ENCODE measurements at places on chromosomes 16 and 17.

DNA sequence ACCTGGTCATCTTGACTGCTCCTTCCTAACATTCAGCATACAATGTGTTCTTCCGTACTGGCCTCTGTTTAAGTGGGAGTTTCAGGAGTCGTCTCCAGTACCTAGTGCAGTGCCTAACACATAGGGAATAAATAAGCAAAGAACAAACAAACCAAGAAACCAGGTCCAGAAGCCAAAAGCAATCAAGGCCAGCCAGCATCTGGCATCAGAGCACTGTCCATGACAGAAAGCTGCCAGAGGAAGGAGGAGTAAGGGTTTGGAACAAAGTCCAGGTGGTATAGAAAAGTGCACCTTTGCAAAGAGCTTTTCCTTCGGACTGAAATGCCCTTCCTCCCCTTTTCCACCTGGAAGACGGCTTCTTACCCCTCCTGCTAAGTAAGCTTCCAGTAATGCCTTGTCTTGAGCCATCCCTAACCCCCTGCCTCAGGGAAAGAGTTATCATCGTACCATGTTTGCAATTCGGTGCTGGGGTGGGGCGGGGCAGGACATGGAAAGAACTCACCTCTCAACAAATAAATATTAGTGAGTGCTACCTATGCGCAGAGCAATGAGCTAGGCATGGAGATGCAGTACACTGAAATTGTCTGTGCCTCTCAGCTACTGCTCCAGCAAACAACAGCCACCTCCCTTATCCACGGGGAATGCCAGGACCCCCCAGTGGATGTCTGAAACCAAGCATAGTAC, 47.6 kb downstream of the C17orf67 start:
- DNase-seq, result no peak

DNA sequence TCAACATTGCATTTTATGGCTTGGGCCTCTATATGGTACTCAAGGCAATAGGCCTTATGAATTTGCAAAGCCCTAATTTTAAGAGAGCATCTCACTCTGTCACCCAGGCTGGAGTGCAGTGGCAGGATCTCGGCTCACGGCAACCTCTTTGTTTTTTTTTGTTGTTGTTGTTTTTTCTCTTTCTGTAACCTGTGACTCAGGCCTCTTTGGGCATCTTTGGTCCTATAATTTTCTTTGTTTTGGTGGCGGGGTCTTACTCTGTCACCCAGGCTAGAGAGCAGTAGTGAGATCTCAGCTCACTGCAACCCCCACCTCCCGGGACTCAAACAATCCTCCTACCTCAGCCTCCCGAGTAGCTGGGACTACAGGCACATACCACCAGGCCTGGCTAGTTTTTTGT, 21.8 kb upstream of the HERPUD1 start:
- DNase-seq, result no peak

DNA sequence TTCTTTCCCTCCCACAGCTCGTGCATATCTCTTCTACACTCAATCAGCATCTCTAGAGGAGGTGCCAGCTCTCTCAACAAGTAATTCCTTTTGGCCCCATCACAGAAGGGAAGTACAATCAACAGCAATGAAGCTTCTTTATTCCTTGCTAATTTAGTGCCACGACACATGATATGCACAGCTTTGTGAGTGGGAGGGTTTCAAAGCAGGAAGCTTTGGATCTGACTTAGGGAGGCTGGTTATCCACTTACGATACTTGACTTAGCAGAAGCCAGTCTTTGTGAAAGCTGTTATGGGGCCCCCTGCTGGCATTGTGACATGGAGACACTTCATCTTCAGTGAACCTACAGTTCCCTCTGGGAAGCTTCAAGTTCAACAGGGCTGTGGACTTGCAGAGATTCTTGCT, 81.0 kb downstream of the TMEM100 start:
- DNase-seq, result peak; percentile 27

GRCh38 chr17:63519116-63519881, 3.9 kb upstream of the KCNH6 start:
- DNase-seq, result peak; percentile 30

DNA sequence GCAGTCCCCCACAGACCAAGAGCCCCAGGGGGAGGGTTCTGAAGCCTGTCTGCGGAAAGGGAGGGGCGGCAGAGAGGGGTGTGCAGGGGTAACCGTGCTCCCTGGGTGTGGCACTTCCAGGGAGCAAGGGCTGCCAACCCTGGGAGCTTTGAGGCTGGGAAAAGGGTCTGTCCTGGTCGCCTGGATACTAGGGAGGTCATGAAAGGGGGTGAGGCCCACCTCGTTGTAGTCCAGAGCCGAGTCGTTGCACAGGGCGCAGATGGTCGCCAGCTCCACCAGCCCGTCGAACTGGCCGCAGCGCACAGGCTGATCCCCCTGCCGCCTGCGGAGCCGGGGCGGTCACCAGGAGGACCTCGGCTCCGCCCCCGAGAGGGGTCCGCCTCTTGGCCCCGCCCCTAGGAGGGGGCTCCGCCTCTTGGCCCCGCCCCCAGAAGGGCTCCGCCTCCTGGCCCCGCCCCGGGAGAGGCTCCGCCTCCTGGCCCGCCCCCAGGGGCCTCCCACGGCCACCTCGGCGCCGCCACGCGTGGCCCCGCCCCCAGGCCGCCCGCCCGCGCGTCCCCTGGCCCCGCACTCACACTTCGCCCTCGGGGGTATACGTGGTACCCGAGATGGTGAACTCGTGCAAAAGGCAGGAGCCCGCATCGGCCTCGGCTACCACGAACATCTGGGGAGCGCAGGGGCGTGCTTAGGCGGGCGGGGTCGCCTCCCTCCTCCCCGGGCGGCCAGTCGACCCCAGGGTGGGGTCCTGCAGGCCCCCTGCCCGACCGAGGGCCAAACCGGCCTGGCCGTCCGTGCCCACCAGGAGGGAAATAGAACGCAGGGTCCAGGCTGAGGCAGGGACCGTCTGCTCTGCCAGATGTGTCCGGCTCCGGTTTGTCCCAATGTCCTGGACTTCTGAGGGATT, 19.5 kb downstream of the ATP2A3 start:
- DNase-seq, result no peak

- no peak for DNase-seq
Observed at GRCh38 chr16:67207249-67208091, 8.5 kb downstream of the ELMO3 start.

DNA sequence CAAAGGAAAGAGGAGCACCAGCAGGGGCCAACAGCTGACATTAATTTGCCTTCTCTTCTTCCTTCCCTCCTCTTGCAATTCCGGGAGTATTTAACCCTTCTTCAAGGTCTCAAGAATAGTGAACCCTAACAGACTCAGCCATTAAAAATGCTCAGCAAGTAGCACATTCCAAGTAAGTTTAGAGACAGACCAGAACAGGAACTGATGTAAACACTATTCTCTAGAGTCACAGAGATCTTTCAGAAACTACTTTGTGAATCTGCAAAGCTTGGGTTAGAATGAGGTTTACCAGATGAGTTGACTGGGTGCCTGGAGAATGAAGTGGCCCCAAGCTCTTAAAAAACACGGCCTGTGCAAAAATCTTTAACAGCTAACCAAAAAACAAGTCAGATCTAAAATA, 50.9 kb downstream of the TEX2 start:
- DNase-seq, result no peak

DNA sequence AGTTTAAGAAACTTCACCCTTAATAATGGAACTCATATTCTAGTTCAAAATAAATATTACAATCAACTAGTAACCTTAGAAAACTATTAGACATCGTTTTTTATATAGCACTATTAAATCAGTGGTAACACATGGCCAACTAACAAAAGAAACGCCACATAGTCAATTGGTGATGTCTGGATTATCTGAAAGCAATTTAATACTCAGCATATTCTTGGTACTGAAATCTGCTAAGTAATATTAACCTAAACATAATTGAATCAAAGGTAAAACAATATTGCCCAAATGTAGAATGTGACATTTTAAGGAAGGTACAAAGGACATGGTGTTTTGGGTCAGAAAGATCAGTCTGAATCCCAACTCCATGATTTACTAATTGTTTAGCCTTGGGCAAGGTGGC, 11.1 kb upstream of the RSL1D1 start:
- DNase-seq, result no peak

GRCh38 chr16:77599793-77600415, 122.4 kb upstream of the NUDT7 start:
- DNase-seq, result peak; percentile 29

GRCh38 chr17:81578561-81579225, 26.5 kb upstream of the FAAP100 start:
- no peak for DNase-seq

DNA sequence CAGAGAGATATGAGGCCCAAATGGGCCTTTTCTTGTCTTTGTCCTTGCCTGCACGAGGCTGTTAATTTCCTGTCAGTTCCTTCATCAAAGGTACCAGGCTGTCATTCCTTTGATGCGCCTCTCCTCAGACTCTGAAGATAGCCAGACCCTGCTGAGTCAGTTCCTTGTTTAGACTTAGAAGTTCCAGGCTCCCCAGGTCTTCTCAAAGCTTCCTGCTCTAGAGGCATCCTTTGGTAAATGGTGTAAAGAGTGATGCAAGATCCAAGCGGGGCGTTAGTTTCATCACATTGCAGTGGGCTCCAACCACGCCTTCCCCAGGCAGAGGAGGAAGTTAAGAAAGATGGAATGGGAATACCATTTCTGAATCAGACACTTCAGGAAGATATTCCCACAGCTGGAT, 4.0 kb upstream of the CDH11 start:
- DNase-seq, result no peak

DNA sequence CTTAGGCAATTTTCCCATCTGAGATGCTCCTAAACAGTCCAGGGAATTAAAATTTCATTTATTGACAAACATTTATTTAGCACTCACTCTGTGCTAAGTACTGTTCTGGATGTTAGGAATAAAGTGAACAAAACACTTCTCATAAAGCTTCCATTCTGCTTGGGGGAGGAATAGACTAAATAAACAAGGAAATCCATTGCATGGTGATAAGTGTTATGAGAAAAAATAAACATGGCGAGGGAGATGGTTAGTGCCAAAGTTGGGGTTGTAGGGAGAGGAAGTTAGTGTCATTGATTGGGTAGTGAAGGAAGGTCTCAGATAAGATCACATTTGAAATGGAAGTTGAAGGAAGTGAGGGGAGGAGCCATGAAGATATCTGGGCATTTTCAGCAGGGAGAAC, 72.2 kb upstream of the CES5A start:
- no peak for DNase-seq

DNA sequence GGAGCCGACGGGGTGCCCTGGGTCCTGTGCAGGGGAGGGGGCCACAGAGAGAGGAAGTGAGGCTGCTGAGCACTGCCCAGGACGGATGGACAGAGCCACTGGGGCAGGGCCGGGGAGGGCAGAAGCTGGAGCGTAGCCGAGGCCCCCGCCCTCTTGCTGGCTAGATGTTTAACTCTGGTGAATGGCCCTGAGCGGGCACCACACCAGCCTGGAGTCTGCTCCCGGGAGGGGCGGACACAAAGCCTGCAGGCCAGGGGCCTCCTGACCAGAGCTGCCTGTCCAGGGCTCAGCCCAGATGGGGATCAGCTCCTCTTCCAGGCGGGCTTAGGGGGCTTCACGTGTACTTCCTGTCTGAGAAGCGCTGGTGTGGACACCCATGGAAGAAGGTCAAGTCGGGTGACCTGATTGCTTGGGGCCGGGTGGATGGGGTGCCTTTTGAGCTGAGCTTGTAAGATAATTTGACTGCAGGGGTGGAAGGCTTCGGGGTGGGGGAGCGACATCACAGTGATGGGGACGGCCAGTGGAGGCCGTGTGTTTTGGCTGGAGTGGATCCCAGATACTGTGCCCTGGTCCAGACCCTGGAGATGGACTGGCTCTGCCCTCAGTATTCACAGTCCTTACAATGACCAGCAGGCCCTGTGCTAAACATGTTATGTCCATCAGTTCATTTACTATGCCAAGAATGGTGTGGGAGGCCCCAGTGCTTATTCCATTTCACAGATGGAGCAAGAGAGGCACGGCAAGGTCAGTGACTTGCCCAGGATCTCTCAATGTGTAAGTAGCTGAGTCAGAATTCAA, 33.7 kb upstream of the CIBAR2 start:
- no peak for DNase-seq

DNA sequence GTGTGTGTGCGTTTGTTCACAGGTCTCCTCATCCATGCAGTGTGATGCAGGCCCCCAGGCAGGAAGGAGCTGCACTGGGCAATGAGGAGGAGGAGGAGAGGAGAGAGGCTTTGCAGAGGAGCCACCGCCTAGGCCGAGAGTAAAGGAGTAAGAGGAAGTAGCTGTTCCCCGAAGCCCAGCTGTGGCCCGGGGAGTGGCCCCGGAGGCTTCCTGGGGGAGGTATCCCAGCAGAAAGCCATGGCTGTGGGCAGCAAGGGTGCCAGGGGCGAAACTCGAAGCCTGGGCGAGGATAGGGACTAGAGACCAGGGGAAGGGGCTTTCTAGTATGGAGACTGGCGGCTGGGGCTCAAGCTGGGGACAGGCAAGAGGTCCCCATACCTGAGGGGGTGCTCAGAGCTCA, 12.2 kb downstream of the C16orf95 start:
- no peak for DNase-seq

GRCh38 chr17:8375738-8376259, 705 bp downstream of the KRABD2 start:
- peak; percentile 26 for DNase-seq

- DNase-seq, result no peak
Observed at GRCh38 chr17:49659661-49660382, 18.1 kb downstream of the SPOP start.

GRCh38 chr17:14621826-14622614, 321.1 kb downstream of the HS3ST3B1 start:
- DNase-seq, result no peak

DNA sequence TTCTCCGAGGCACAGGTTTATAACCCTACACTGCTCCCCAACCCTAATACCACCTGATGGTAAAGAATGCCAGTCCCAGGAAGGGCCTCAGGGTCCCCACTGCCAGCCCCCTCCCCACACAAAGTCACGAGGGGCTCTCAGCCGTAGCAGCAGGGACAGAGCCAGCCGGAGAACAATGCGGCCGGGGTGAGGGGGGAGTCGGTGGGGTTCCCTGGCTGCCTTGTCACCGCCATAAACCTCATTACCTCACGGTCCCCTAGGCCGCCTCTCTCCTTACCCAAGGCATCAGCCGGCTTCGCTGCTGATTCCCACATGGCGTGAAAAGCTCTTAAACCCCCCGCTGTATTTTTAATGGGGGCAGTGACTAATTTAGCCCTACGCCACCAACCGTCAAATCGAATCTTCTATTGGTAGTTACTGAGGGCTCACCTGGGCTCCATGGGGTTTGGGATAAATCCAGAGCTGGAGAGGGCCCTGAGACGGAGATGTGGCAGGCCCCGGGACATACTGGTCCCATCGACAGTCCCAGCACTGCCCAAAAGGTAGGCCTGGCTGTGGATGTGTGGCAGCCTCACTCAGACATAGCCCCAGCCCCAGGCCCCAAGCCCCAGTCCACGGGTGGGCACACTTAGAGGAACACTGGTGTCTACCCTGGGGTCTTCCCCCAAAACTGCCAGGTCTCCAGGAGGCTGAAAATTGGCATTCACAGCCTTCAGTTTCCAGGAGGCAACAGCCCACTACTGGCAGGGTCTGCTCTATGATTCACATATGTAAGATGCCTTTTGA, 115.3 kb downstream of the C16orf78 start:
- no peak for DNase-seq

- no peak for DNase-seq
Observed at GRCh38 chr17:42787266-42787665, 6.9 kb downstream of the WNK4 start.

GRCh38 chr17:55005520-55005919, 37.0 kb downstream of the STXBP4 start:
- no peak for DNase-seq

Measured in NCI-H1092 treated with DMSO at 0.1 percent for 48 hours (cell line).